ENCODE measurements at places on chromosomes 11 and 22.

DNA sequence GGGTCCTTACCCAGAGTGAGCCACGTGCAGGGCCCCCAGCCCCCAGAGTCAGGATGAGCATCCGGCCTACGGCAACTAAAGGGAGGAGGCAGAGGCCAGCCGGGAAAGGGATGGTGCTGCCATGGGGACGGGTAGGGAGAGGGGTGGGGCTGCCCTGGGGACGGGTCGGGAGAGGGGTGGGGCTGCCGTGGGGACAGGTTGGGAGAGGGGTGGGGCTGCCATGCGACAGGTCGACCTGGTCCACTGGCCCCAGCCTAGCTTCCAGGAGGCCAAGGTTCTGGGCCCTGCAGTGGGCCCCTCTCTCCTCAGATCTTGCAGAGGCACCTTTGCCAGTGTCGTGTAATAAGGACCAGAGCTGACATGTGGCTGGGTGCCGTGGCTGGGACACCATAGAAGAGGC lies 187.7 kb downstream of the BRD1 start:
- no peak for DNase-seq

DNA sequence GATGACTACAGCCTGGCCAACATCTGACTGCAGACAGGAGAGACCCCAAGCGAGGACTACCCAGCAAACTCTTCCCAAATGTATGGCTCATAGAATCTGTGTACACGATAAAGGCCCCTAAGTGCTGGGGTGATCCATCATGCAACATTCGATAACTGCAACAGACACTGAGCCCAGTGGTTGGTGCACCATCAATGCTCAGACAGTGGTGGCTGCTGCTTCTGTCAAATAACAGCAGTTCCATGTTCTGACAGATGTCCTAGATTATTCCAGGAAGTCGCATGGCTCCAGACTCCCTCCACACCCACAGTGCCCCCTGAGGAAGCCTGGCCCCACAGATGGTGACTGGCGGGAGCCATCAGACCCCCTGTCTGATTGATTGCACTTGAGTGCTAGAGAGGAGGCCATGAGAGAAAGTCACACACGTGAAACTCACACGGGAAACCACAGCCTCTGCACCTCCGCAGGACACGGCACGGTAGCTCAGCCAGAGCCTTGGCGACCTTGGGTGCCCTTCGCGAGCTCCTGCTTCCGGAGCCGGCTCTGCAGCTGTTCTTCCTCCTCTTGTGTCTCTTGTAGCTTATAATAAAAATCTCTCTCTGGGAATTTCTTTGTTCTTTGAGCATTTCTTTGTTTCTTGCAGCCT lies 1155.9 kb downstream of the TBC1D22A start:
- DNase-seq, result no peak

- peak; percentile 4 for DNase-seq
Measured at GRCh38 chr22:35023692-35024363, 42.1 kb upstream of the ISX start.

GRCh38 chr11:112516261-112516660 lies 255.6 kb upstream of the PLET1 start:
- DNase-seq, result no peak

GRCh38 chr11:20596205-20597153 lies 2.9 kb upstream of the SLC6A5 start:
- DNase-seq, result no peak

DNA sequence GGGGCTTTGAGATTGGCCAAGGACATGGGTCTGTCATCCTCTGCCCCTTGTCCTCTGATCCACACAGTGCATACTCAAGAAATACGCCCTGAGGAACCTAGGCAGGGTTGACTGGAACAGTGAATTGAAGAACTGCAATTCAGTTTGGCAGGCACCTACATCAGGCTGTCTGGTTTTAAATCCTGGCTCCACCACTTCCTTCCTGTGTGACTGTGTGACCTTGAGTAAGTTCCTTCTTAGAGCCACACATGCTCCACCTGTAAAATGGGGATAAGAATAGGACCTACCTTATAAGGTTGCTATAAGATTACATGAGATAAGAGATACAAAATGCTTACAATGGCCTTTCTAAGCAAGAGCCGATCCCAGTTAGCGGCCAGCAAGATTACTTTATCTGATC lies 15.8 kb upstream of the TCF20 start:
- DNase-seq, result no peak

- DNase-seq, result no peak
Measured at GRCh38 chr22:20479612-20480196, 15.9 kb downstream of the KLHL22 start.

DNA sequence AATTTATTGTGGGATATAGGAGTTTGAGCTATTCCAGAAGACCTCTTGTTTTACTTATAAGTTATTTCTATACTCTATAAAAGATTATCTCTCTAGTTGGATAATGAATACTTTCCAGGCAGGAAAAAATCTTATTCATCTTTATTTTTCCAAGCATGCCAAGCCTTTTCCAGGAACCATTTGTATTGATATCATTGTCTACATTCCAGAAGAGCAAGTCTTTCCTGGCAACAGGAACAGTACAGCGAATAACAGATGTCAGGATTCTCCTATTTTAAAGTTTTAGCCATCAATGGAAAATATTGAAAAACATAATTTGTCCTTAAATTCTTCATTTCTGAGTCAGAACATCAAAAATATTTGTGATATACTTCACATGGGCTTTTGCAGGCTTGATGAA lies 5.2 kb upstream of the NXPE1 start:
- peak; percentile 44 for DNase-seq
